ENCODE measurements at places on chromosomes 13 and 19. TPM values are rescaled to one million over a fixed set of nuclear protein-coding genes. Genes with fewer than 3 reads are reported as not detected.
A peak's percentile ranks its signal among the peaks of the same experiment; 100 is the strongest.

The FGF21 gene
- not detected for total RNA-seq

The PNMA8C gene
- total RNA-seq = 0.05 TPM

The OSCAR gene
- total RNA-seq = not detected

The ZNF585A gene
- 3.7 TPM for total RNA-seq

The CYP2S1 gene
- total RNA-seq = 18.2 TPM

The LGALS7B gene
- total RNA-seq = not detected

The KLF1 gene
- total RNA-seq = not detected

The DAND5 gene
- total RNA-seq = not detected

- peak; percentile 99 for DNase-seq
These were observed 20.7 kb upstream of the CEACAM6 start for GRCh38 chr19:41734585-41734984.

DNA sequence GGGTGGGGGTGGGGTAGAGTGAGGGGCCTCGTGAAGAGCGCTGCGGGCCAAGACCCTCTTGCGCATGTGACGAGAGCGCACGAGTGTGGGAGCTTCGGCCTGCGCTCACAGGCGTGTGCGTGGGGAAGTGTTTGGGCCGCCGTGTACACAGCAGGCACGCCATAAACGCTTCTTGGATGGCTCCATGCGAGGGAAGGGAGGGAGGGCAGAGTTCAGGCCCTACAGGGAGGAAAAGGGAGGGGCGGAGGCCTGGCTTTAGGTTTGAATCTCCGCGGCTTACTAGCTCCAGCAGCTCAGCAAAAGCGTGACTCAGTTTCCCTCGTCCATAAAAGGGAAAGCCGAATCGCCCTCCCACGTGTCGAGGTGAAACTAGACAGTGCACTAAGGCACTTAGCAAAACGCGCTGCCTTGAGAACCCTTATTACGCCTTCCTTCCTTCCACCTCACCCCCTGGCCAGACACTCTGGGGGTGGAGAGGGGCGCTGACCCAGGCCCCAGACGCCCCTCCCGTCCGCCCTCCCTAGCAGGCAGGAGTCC is 12.5 kb downstream of the GADD45B start:
- no peak for DNase-seq

DNA sequence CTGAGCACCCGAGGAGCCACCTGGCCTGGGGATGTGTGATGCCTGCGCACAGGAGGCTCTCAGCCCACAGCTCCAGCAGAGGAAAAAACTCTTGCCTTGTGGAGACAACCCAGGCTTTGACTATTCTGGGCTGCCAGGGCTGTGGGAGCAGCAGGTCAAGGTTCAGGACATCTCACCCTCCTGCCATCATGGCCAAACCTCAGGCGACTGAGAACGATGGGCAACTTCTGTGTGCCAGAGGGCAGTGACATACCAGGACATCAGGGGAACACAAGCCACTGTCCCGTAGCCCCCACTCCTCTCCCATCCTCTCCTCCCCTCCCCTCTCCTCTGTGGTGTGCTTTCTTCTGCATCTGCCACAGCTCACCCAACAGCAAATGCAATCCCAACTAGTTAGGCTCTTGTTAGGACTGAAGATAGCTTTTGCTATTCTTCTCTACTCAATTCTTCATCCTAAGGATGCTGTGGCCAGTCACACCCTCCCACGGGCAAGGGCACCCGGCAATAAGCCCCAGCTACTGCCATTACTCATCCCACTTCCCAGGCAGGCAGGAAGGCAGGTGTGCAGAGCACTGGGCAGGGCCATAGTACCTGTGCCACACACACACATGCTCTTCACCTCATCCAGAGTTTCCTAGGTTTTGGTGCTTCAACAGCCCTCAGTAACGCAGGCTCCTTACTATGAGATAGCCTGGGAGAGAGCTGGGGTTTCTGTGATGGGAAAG is 16.8 kb downstream of the ELL start:
- DNase-seq = no peak

- DNase-seq = peak; percentile 36
These were observed 1339.4 kb downstream of the EFNB2 start for GRCh38 chr13:105196052-105196451.

- DNase-seq = no peak
These were observed 12.4 kb upstream of the USE1 start for GRCh38 chr19:17202713-17203112.

- peak; percentile 92 for DNase-seq
These were observed 52.6 kb upstream of the RCBTB2 start for GRCh38 chr13:48585456-48585840.

DNA sequence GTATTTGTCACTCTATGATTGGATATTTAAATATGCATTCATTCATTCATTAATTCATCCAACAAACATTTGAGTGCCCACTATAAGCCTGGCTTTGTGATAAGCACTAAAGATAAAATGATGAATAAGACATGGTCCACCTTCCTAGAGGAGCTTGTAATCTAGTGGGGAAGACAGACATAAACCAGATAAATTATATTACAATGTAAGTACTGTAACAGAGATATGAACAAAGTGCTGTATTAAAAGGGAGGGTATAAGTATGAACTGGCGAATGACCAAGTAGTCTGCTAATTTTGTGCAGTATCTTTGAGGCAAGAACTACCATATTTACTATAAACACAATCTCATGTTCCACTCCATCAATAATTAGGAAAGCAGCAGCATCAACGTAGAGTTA is 88.2 kb downstream of the RBM26 start:
- DNase-seq = no peak

DNA sequence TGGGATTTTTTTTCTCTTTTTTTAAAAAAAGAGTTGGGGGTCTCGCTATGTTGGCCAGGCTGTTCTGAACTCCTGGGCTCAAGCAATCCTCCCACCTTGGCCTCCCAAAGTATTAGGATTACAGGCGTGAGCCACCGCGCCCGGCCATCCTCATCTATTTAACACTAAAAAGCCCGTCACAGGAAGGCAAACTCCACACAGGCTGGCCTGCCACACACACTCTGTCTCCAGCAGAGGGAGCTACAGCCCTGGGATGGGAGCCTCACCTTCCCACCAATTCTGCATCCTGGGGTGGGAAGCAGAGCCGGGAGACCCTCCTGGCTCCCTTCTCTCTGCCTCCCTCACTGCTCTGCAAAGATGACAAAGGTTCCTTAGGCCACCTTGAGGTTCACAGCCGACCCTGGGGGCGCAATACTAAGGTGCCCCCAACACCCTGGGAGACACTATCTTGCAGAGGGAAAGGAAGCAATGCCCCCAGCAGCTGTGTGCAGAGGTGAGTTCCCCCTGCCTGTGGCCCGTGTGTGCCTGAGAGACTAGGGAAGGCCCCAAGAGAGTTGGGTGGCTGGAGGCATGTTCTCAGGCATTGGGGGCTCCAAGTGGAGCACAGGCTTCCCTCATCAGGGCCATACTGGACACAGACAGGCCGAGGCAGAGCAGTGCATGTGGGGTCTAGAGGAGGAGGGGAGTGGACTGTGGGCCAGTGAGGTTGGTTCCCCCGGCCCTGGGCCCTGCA is 27.4 kb upstream of the TIMM44 start:
- peak; percentile 41 for DNase-seq

- DNase-seq = peak; percentile 97
These were observed 13.0 kb downstream of the PGLYRP1 start for GRCh38 chr19:46009530-46010510.

DNA sequence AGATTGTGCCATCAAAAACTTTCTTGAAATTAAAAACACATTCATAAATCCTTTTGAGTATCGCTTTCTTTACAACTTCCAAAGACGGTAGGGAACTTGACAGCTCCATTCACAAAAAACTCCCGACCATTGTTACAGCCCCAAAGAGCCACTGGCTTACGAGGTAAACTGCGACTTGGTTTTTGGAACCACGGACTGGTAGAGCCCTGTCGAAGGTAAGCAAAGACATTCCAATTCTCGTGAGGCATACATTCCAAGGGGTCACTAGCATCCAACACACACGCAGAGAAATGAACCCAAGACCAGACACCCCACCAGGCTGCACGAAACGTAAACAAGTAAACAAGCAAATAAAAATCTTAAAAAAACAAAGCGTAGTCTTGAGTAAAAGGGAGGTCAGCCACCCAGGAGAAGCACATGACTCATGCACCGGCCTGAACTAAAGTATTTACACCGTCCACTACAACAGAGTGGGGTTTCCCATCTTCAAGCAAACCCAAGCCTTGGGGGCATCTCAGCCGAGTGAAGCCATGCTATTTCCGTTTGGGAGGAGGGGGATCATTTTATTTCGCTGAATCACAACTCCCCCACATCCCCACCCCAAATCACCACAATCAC is 1.4 kb downstream of the BRD4 start:
- DNase-seq = no peak

DNA sequence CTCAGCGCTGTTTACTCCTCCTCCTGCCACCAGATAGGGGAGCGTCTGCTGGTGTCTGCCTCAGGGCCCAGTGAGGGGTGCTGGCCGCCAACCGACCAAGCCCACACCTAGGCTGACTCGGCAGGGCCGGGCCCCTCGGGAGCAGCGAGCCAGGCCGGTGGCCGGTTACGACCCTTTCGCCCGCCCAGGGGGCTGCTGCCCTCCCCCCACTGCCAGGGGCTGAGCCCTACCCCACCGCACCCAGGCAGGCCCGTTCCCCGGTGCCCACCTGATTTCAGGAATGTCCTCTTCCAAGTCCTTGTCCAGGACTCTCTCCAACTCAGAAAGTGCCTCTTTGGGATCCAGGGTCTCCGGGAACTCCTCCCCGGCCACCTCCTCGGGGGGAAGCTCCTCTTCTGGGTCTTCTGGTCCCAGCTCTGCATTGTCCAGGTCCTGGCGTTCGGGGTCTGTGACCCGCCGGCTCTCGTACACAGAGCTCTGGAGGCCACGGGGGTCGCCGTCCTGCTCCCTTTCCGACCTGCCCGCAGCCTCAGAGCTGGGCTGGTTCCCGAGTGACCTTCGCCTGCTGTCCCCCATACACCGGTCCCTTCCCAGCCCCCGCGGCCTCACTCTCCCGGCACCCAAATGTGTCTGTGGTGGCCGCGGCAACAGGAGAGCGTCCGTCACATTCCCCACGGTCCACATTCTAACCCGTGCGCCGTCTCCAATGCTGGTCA is 31.0 kb upstream of the MIER2 start:
- no peak for DNase-seq

GRCh38 chr13:58592786-58593185 is 961.2 kb downstream of the PCDH17 start:
- DNase-seq = no peak

GRCh38 chr13:80900561-80900960 is 559.6 kb upstream of the SPRY2 start:
- DNase-seq = no peak

GRCh38 chr13:68081061-68081460 is 850.9 kb upstream of the PCDH9 start:
- no peak for DNase-seq

DNA sequence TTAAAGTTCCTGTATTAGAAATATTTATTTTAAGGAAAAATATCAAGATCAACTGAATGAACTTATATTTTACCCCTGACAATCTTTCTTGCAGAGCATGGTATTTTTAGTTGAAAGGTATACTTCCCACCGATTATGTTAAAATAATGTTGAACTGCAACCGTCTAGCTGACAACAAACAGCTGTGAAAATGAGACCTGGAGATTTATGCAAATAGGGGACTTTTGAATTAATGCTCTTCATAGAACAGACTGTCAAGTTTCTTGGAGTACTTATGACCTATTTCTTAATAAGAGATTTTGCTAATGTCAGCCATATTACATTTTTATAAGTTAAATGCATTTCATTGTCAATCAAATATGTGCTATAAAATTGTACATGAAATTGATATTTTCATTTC is 210.9 kb downstream of the NALCN start:
- DNase-seq = no peak

GRCh38 chr13:112608212-112608611 is 20.3 kb upstream of the TUBGCP3 start:
- DNase-seq = no peak

- DNase-seq = no peak
These were observed 48.3 kb upstream of the ATP12A start for GRCh38 chr13:24631922-24632321.

DNA sequence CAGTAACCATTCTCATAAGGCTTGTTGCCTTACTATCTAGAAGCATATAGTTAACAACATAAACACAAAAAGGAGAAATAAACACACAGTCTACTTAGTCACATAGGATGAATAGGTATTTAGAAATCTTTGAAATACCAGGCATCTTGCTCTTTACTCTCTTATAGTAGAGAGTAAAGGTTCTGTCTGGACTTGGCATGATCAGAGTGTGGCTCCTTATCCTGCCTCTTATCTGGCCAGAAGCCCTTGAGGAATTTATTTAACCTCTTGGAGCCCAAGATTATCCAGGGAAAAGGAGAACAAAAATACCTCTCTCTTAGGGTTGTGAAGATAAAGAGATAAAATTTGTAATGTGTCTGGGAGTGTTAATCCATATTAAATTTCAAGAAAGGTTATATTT is 100.2 kb upstream of the MBNL2 start:
- DNase-seq = peak; percentile 74

DNA sequence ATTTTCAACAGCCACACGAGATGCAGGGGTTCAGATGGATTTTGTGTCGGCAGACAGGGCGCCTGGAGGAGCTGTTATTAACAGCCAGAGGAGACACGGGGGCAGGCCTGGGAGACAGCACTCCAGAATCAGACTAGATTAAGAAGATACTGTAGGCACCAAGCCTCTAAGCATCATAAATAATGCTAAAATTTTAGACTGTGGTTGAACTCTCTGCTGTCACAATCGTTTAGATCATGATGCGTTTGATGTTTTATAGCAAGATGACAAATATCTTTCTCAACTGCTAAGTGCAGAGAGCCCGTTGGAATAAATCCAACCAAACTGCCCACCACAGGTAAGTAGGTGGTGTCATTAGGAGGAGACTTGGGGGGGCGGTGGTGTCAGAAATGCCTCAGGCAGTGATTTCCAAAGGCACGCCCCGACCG is 63.9 kb downstream of the CEBPG start:
- no peak for DNase-seq

GRCh38 chr19:45142726-45143110 is 18.1 kb downstream of the NKPD1 start:
- DNase-seq = no peak

DNA sequence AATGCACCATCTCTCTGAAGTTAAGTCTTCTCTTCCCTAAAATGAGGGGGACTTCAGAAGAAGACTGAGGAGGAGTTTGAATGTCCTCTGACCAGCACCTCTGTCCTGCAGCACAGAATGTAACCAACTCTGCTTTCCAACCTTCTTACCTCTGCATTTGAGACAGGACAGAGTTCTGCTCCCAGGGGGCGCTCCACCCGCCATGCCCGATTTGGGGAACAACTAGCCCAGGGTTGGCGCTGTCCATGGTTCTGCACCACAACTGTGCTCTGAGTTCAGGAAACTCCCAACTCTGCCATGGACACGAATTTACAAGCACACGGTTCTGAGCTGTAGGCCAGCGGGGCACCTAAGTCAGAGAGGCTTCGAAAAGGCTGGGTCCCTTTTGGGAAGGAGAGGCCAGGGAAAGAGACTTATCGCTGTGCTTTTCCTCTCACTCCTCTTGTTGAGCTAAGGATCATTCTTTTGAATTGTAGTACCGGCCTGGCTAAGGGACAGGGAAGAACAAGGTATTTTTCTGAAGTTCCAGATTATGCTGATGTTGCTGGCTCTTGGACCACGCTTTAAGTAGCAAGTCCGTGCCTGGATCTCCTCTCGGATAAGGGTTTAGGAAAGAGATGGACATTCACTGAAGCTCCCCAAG is 22.2 kb downstream of the SIGLEC5 start:
- DNase-seq = peak; percentile 96

All from HT-29 (cell line).